ENCODE measurements at places on chromosomes 5 and 9. TPM values are rescaled to one million over a fixed set of nuclear protein-coding genes. Genes with fewer than 3 reads are reported as not detected.

RELL2 gene
- total RNA-seq: 12.6 TPM

RAPGEF1 gene
- total RNA-seq: 319 TPM

ZNF883 gene
- total RNA-seq: 18.4 TPM

SPOCK1 gene
- total RNA-seq: 25.4 TPM

GRCh38 chr9:129582855-129583254, 38.0 kb downstream of the C9orf50 start:
- H3K36me3 ChIP-seq: no peaks in the 10 kb centered on the region
- peaks cover 7% of the 10 kb centered on the region for H3K27me3 ChIP-seq
- no peak overlapping the region for H3K27ac ChIP-seq
- no peak for DNase-seq
- H3K4me3 ChIP-seq: no peak overlapping the region

- peaks cover 3% of the 10 kb centered on the region for H3K4me1 ChIP-seq
- no peak for DNase-seq
- H3K27ac ChIP-seq: no peak overlapping the region
Observed at GRCh38 chr5:104513640-104514072, 951.1 kb upstream of the NUDT12 start.

DNA sequence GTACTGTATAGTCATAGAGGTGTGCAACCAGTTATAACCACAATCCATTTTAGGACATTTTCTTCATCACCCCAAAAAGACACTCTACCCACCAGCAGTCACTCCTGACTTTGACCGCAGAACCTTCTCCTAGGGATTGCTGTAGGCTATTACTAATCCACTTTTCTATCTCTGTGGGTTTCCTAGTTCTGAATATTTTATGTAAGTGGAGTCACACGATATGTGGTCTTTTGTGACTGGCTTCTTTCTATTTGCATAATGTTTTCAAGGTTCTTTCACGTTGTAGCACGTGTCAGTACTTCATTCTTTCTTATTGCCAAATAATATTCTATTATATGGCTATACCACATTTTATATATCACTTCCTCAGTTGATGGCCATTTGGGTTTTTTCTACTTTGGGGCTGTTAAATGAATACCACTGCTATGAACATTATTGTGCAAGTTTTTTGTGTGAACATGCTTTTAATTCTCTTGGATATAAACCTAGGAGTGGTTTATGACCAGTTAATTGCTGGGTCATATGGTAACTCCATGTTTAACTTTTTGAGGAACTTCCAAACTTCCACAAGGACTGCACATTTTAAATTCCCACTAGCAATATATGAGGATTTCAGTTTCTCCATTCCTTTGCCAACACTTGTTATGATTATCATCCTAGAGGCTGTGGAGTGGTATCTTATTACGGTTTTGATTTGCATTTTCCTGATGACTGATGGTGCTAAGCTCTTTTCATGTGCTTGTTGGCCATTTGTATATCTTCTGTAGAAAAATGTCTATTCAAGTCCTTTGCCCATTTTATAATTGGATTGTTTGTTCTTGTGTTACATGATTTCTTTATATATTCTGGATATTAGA, 37.8 kb downstream of the MRRF start:
- H3K27ac ChIP-seq: no peak overlapping the region
- H3K4me3 ChIP-seq: no peak overlapping the region
- no peak for DNase-seq
- H3K36me3 ChIP-seq: no peaks in the 10 kb centered on the region
- no peaks in the 10 kb centered on the region for H3K27me3 ChIP-seq

DNA sequence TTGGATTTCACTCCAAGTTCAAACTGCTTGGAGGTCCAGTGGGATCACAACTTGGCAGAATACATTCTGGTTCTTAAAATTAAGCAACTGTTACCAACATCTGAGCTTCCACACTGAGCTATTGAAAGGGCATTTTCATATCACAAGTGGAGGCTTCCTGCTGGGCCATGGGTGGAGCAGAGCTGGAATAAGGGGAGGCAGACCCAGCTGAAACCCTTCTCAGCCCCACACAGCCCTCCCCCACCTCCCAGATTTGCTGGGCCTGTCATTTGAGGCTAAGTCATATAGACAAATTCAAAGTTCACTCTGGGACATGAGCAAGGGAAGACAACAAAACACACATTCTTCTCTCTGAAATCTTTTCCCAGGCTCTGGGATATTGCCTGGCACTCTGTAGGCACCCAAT, 79.9 kb downstream of the ACTL7B start:
- no peak overlapping the region for H3K4me3 ChIP-seq
- no peak for DNase-seq
- peaks cover 5% of the 10 kb centered on the region for H3K4me1 ChIP-seq
- peaks cover 1% of the 10 kb centered on the region for H3K27me3 ChIP-seq
- no peak overlapping the region for H3K27ac ChIP-seq
- no peaks in the 10 kb centered on the region for H3K36me3 ChIP-seq

DNA sequence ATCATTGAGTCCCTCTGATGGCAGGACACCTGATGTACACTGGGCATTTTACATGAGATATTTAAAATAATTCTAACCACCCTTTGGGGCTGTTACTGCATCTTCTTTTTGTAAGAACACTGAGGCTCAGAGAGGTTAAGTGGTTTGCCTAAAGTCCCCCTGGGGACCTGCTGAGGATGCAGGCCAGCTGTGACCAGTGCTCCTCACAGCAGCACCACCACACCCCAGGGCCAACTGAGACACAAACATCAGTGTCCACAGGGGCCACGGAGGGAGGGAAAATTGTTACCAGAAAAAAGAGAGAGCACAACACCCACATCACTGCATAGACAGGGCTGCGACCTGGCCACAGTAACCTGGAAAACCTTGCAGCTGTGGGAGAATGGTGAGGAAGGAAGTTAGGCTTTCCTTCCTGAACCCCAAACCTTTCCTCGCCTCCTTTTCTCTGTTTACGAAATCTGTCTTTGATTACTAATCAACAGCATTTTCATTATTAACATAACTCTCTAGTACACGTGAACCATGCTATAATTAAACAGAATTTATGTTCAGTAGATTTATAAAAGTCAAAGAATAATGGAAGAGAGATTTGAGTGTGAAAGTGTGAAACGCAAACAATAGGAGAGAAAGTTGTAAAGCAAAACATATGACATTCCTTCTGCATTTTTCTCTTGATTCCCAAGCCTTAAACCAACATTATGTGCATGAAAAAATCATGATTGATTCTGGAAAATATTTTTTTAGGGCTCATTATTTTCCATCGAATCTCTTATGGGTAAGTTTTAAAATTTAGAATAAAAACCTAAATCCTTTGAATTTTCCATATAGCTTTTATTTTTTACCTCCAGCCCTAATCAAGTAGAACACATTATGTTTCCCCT, 228.1 kb upstream of the DAPK1 start:
- peak; percentile 43 for DNase-seq
- no peak overlapping the region for H3K4me3 ChIP-seq
- no peaks in the 10 kb centered on the region for H3K27me3 ChIP-seq
- peaks cover 11% of the 10 kb centered on the region for H3K4me1 ChIP-seq
- peaks cover 11% of the 10 kb centered on the region for H3K36me3 ChIP-seq

DNA sequence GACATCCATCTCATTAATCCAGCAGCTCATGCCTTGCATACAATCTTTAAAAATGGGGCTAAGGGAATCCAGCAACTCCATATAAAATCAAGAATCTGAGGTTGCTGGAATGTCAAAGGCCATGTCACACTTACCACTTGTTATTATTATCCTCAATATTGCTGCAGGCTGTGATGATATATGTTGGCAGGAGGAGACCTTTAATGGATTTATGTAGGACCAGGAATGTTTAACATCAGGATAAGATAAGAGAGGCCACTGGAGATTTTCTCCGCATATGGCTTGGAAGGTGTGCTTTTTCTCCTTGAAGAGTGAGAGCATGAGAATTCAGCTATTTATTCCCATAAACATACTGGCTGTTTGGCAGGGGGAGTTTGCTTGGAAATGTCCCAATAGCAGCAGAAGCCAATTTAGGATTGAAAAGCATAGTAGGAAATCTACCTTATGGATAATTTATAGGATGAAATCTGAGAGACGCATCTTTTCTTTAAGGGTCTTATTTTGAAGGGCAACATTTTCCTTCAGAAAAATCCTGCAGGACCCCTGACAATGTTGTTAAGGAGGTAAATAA, 481.4 kb downstream of the AGTPBP1 start:
- H3K27ac ChIP-seq: no peak overlapping the region
- no peak for DNase-seq
- no peak overlapping the region for H3K4me3 ChIP-seq
- peaks cover 1% of the 10 kb centered on the region for H3K4me1 ChIP-seq
- no peaks in the 10 kb centered on the region for H3K27me3 ChIP-seq

- H3K27ac ChIP-seq: no peak overlapping the region
- DNase-seq: no peak
- H3K36me3 ChIP-seq: peaks cover 5% of the 10 kb centered on the region
- H3K27me3 ChIP-seq: no peaks in the 10 kb centered on the region
- H3K4me3 ChIP-seq: no peak overlapping the region
Observed at GRCh38 chr9:96242811-96243210, 59.2 kb downstream of the HSD17B3 start.

GRCh38 chr9:136690104-136690805, 3.0 kb upstream of the AGPAT2 start:
- peaks cover 5% of the 10 kb centered on the region for H3K27me3 ChIP-seq
- H3K4me1 ChIP-seq: peaks cover 10% of the 10 kb centered on the region
- peak overlapping the region; percentile 38 for H3K4me3 ChIP-seq
- no peak overlapping the region for H3K27ac ChIP-seq
- no peak for DNase-seq

DNA sequence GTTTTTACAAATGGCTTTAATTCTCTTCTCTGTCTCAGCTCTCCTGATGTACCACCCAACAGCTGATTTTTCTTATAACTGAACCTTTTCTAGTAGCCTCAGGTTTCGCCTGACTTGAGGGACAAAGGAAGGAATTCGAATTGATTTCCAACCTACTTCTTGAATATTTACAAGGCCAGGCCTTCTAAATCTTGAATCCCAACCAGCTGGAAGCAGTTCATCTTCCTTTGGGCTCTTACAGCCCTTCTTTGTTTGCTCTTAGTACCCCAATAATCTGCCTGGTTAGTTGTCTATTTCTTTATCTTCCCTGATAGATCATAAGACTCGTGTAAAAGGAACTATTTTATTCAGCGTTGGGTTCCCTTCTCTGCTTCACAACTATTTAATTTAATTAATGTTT, 95.9 kb downstream of the NLN start:
- no peaks in the 10 kb centered on the region for H3K36me3 ChIP-seq
- H3K27ac ChIP-seq: peak overlapping the region; percentile 57
- peaks cover 15% of the 10 kb centered on the region for H3K4me1 ChIP-seq
- no peaks in the 10 kb centered on the region for H3K27me3 ChIP-seq

- H3K36me3 ChIP-seq: no peaks in the 10 kb centered on the region
- no peak overlapping the region for H3K27ac ChIP-seq
- no peaks in the 10 kb centered on the region for H3K27me3 ChIP-seq
- no peak overlapping the region for H3K4me3 ChIP-seq
- DNase-seq: no peak
Observed at GRCh38 chr9:124532897-124533296, 25.7 kb upstream of the NR5A1 start.

DNA sequence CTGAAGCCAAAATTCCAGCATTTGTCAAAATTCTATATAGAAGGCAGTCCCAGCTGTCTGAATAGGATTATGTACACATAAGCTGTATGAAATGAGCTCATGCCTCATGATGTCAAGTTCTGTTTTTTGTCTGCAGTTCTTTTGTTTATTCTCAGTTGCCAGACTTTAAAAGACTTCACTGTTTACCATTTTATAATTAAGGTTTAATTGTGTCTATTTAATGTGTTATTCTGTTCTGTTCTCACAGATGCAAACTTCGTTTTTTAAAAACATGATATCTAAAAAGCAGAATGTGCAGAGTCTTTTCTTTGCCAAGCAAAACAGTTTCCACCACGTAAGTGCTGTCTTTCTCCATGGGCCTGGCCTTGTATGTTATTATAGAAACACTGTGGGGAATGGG, 31.1 kb downstream of the ERAP1 start:
- DNase-seq: no peak
- no peaks in the 10 kb centered on the region for H3K4me1 ChIP-seq
- H3K4me3 ChIP-seq: no peak overlapping the region
- H3K36me3 ChIP-seq: peaks cover 7% of the 10 kb centered on the region

GRCh38 chr5:145483212-145483611, 351.9 kb downstream of the PRELID2 start:
- H3K27ac ChIP-seq: no peak overlapping the region
- no peaks in the 10 kb centered on the region for H3K4me1 ChIP-seq
- no peaks in the 10 kb centered on the region for H3K36me3 ChIP-seq
- no peak for DNase-seq

DNA sequence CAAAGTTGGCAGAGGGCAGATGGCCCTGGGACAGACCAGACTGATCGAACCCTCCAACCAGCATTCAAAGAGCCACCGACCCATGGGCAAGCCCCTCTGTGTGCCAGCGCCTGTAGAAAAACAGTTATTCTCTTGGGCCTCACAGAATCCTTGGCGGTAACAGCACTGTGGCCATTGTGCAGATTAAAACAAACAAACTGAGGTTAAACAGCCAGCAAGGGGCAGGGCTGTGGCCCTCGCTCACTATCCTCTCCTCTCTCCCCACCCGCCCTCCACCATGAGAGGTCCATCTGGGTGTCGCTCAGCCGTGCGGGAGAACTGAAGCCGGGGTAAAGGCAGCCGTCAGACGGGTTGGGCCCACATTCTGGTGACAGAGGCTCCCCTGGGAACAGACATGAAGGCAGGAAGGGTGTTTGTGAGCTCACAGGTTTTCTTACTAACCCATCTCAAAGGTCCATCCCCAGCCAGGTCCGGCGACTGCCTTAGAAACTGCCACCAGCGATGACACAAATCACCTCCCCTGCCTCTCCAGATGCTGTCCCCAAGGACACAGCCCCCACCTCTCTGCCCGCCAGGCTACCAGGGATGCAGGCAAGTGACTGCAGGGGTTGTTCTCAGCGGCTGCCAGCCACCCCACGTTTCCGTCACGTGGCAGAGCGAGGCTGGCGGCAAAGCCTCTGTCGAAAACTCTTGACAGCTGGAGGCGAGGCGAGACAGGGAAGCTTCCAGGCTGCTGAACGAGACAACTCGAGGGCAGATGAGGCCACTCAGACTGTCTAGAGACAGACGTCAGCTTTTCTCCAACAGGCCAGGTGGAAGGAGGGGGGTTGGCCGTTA, 75.8 kb upstream of the SARDH start:
- peaks cover 28% of the 10 kb centered on the region for H3K27me3 ChIP-seq
- peak overlapping the region; percentile 86 for H3K27ac ChIP-seq
- peaks cover 44% of the 10 kb centered on the region for H3K4me1 ChIP-seq
- H3K36me3 ChIP-seq: peaks cover 4% of the 10 kb centered on the region
- peak; percentile 74 for DNase-seq

GRCh38 chr5:108398964-108399363, 17.1 kb upstream of the FBXL17 start:
- H3K27me3 ChIP-seq: peaks cover 7% of the 10 kb centered on the region
- no peak overlapping the region for H3K4me3 ChIP-seq
- H3K4me1 ChIP-seq: no peaks in the 10 kb centered on the region
- peaks cover 6% of the 10 kb centered on the region for H3K36me3 ChIP-seq
- no peak overlapping the region for H3K27ac ChIP-seq
- DNase-seq: no peak

- peaks cover 7% of the 10 kb centered on the region for H3K36me3 ChIP-seq
- no peaks in the 10 kb centered on the region for H3K27me3 ChIP-seq
- H3K27ac ChIP-seq: no peak overlapping the region
- H3K4me1 ChIP-seq: no peaks in the 10 kb centered on the region
Observed at GRCh38 chr5:16975950-16976624, 40.0 kb upstream of the MYO10 start.

All from glutamatergic neuron (in vitro differentiated cells).